ENCODE measurements at places on chromosomes 6 and 20.

DNA sequence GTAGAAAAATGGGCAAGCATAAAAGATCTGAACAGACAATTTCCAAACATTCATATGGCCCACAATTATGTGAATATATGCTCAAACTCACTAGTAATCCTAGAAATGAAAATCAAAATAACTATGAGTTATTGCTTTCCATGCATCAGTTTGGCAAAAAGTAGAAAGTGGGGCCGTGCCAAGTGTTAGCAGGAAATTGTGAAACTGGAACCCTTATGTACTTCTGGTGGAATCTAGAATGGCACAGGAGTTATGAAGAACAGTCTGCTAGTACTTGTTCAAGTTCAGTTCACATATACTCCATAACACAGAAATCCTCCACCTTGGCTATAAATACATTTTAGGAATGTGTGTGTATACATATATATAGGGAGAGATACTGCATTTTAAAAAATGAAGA is 89.8 kb downstream of the EYA2 start:
- no peak overlapping the region for H3K27ac ChIP-seq
- no peaks in the 10 kb centered on the region for H3K36me3 ChIP-seq
- DNase-seq, result no peak
- H3K4me1 ChIP-seq, result no peaks in the 10 kb centered on the region

- H3K27ac ChIP-seq, result peak overlapping the region; percentile 77
- no peaks in the 10 kb centered on the region for H3K36me3 ChIP-seq
- H3K4me3 ChIP-seq, result no peak overlapping the region
- H3K4me1 ChIP-seq, result peaks cover 29% of the 10 kb centered on the region
Measured at GRCh38 chr20:43751167-43752050, 24.6 kb upstream of the GTSF1L start.

DNA sequence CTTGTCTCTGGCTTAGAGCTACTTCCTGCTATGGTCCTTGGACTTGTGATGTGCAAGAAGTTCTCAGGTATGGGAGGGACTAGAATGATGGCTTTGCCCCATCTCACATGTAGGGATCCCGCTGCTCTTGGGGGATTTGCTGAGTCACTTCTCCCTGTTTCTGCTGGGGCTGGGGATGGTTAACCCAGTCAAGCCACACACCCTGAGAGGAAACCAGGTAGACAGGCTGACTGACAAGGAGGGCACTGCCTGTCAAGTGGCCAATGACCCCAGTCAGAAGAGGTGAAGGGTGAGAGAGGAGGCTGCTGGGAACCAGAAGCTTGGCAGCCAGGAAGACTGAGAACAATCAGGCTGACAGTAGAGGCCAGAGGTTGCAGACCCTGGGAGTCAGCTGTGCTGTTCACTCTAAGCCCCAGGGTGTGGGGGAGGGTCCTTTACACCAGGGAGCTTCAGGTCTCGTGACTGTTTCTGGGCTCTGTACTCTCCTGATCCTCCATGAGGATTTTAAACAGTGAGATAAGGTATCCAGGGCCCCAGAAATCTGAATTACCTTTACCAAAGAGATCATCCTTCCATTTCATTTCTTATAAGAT is 34.6 kb downstream of the HLA-F start:
- H3K4me1 ChIP-seq, result peaks cover 24% of the 10 kb centered on the region
- no peaks in the 10 kb centered on the region for H3K36me3 ChIP-seq
- DNase-seq, result no peak
- H3K27ac ChIP-seq, result no peak overlapping the region

DNA sequence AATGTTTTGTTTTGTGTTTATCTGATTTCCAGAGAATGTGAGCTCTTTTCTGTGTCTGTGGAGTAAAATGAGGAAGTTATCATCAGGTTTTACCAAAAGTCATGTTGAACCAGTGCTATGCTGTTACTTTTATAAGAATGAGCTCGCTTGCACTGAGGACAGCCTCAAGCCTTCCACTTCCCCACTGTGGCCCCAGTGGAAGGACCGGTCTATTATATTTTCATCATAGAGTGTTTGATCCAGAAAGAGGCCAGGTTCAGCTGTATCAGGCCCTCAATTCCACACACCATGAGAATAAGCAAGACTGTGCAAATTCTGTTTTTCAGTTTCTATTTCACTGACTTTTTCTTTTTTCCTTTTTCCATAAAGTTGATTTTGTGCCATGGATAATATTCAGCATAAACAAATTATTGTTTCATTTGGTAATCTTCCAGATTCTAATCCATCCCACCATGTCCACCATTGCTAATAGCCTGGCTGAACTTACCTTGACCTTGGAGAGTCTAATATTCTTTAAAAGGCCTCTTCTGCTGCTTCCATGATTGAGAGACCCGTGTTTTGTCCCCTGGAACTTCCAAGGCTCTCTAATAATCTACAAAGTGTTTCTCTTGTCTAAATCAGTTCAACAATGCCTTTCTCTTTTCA is 286.2 kb downstream of the THBS2 start:
- no peaks in the 10 kb centered on the region for H3K4me1 ChIP-seq
- H3K36me3 ChIP-seq, result no peaks in the 10 kb centered on the region
- H3K27ac ChIP-seq, result no peak overlapping the region
- no peaks in the 10 kb centered on the region for H3K27me3 ChIP-seq

DNA sequence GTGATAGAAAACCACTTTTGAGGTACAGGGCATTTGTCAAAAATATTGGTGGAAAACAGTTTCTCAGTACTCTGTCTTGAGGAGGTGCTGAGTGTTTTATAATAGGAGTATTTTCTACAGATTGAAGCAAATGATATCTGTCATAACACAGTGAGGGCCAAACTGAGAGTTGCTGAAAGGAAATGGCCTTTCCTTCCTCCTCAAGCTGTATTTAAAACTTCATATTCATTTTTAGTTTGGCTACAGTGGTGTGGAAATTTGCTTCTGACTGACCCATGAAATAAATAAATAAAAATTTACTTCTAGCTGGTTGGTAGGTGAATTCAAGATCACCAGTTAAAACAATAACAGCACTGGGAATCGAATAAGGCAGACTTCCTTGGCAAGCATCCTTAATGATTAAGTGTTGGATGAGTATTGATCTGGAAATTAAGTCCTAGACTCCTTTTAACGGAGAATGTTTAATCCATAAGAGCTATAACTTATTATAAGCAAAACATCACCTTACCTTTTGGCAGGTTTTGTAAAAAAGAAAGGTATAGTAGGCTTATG is 828.6 kb upstream of the CITED2 start:
- H3K27me3 ChIP-seq, result no peaks in the 10 kb centered on the region
- peaks cover 3% of the 10 kb centered on the region for H3K4me1 ChIP-seq
- DNase-seq, result no peak
- H3K27ac ChIP-seq, result peak overlapping the region; percentile 49
- no peak overlapping the region for H3K4me3 ChIP-seq

DNA sequence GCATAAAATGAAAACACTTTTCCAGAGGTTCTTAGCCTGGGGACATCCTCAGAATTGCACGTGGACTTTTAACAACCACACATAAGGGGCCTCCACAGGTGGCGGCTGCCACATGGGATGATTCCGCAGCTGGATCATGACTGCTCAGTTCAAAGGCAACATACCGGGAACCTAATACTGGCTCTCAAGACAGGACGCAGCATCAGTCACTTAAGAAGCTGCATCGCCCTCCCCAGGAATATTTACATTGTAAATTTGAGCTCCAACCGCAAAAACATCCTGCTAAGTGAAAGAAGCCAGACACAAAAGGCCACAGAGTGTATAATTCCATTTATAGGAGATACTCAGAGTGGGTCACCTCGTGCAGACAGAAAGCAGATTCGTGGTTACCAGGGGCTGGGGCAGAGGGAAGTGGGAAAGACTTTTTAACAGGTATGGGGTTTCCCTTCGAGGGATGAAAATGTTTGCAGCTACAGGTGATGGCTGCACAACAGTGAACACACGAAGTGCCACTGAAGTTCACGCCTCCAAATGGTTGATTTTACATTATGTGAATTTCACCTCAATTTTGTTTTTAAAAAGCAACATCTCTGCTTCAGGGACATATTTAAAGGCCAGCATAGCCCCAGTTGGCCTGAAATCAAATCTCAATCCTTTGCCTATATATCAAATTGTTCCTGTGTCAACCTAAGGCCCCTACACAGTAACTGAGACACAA is 141.5 kb downstream of the BMP7 start:
- peaks cover 9% of the 10 kb centered on the region for H3K27me3 ChIP-seq
- H3K36me3 ChIP-seq, result no peaks in the 10 kb centered on the region
- H3K27ac ChIP-seq, result no peak overlapping the region
- H3K4me1 ChIP-seq, result no peaks in the 10 kb centered on the region
- H3K4me3 ChIP-seq, result no peak overlapping the region
- DNase-seq, result no peak

- no peak overlapping the region for H3K27ac ChIP-seq
- no peaks in the 10 kb centered on the region for H3K36me3 ChIP-seq
- no peak overlapping the region for H3K4me3 ChIP-seq
- DNase-seq, result no peak
Measured at GRCh38 chr6:64930681-64931080, 776.3 kb downstream of the EYS start.

DNA sequence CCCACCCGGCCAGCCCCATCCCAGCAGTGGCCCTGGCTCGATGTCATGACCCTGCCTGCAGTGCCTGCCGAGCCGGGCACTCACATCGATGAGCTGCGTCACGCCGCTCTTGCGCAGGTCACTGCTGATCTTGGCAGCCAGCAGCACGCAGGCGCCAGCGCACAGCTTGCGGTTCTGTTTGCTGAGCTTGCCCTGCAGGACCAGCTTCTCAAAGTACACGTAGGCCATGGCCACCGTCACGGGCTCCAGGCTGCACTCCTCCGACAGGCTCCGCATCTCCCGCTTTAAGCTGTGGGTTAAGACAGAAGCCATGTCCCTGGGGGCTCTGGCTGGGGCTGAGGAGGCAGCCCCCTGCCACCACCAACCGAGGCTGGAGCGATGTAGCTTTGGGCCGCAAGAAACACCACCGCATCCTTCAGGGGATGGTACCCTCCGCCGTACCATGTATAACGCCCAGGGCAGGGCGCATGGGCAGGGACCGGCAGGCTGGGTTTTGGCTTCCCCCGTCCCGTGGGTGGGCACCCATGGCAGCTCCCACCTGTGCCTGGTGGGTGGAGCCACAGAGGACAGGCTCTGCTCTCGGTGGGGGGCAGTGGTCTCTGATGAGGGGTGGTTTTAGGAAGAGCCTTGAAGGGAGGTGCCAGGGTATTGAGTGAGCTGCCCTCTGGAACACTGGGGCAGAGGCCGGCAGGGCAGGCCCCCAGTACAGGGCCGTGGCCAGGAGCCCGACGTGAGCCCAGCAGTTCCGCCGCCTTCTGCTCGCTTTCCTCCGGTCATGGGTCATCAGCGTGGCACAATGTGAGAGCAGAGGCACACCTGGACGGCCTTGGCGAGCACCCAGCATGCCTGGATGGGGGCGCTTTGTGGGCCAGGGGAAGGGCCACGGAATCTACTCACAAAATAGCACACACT is 4.5 kb downstream of the RPS21 start:
- no peaks in the 10 kb centered on the region for H3K36me3 ChIP-seq
- no peak for DNase-seq
- H3K4me1 ChIP-seq, result peaks cover 17% of the 10 kb centered on the region
- H3K4me3 ChIP-seq, result no peak overlapping the region
- H3K27me3 ChIP-seq, result no peaks in the 10 kb centered on the region

DNA sequence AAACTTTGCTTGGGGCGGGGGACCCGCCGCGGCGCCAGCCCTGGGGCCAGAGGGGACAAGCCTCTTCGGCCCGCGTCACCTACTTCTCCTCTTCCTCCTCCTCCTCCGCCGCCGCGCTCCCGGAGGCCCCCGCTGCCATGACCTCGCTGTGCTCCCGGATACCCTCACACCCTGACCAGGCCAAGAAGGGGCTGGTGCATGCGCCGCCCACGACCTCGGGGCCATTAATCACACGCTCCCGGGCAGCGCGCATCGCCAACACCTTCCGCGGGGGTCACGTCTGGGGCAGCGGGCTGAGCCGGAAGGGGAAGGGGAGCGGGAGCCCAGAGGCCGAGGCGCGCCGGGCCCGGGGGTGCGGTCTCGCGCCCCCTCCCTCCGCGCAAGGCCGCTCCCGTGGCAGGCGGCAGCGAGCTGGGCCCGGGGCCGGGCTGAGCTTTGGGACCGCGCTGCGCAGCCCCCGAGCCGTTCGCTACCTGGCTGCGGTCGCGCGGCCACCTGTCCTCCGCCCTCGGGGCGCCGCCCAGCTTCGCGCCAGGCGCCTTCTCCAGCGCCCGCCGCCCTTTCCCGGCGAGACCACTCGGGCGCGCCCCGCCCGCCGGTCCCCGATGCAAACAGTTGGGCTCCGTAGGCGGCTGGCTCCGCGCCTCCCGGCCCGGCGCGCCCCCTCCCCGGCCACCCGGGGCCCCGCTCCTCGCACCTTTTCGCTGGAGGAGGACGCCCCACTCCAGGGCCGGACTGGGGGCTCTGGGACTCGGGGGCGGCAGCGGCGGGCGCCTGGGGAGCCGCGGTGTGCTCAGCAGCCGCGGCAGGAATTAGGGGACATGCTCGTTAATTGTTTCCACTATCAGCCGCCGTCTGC is 575 bp upstream of the CNR1 start:
- H3K27me3 ChIP-seq, result peaks cover 61% of the 10 kb centered on the region
- DNase-seq, result peak; percentile 85
- H3K4me1 ChIP-seq, result peaks cover 28% of the 10 kb centered on the region
- no peaks in the 10 kb centered on the region for H3K36me3 ChIP-seq

- DNase-seq, result no peak
- no peaks in the 10 kb centered on the region for H3K4me1 ChIP-seq
- no peak overlapping the region for H3K27ac ChIP-seq
- H3K27me3 ChIP-seq, result no peaks in the 10 kb centered on the region
- H3K36me3 ChIP-seq, result no peaks in the 10 kb centered on the region
- H3K4me3 ChIP-seq, result no peak overlapping the region
Measured at GRCh38 chr20:62323980-62324906, 21.4 kb downstream of the ADRM1 start.

DNA sequence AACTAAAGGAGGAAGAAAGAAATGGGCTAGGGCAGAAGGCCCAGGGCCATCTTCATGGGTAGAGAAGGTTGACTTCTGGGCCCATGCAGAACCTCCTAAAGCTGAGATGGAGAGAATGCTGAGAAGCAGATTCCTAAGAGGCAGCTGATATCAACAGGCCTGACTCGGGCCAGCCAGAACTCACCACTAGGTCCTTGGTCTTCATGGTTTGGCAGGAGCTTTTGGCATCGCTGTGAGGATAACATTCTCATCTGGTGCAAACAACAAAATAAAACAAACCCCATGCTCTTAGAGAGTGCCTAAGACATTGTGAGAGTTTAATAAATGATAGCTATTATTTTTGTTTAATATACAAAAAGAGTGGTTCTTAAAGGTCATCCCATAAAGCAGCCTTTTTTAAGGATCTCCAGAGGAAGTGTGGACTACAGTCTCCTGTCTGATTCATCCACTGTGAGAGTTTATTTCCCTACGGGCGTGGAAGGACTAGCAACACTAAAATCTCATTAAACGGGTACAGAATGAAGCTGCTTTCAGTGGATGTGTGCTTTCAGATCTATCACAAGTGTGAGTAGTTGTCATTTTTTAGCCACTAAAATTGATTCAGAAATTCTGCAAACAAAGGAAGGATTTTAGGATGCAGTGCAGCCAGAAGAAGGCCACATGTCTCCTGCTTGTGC is 160.0 kb downstream of the PLCB4 start:
- H3K27me3 ChIP-seq, result no peaks in the 10 kb centered on the region
- H3K4me1 ChIP-seq, result no peaks in the 10 kb centered on the region
- no peak overlapping the region for H3K27ac ChIP-seq
- no peak overlapping the region for H3K4me3 ChIP-seq
- no peaks in the 10 kb centered on the region for H3K36me3 ChIP-seq

Data from spleen (tissue), 13 donors.